Stimulated activated CD8-positive, alpha-beta memory T cell treated with anti-CD3 and anti-CD28 coated beads, Interleukin-4, amount 100 ng/mL, for 24 hours (primary cell): ENCODE measurements at places on chromosomes 11 and 22.
A peak's percentile ranks its signal among the peaks of the same experiment; 100 is the strongest.

DNA sequence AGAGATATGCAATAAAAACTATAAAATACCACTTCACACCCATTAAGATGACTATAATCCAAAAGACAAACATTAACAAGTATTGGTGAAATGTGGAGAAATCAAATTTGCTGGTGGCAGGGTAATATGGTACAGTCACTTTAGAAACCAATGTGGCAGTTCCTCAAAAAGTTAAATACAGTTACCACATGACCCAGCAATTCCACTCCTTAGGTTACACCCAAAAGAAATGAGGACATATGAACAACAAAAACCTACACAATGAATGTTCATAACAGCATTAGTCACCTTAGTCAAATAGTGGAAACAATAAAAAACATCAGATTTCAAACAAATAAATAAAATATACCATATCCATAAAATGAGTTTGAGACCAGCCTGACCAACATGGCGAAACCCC is 52.6 kb downstream of the RDX start:
- DNase-seq: no peak

- no peak for DNase-seq
These were observed 3.3 kb downstream of the NTM start for GRCh38 chr11:131373756-131374155.

GRCh38 chr11:62999649-63000048 is 14.9 kb upstream of the SLC22A6 start:
- no peak for DNase-seq

DNA sequence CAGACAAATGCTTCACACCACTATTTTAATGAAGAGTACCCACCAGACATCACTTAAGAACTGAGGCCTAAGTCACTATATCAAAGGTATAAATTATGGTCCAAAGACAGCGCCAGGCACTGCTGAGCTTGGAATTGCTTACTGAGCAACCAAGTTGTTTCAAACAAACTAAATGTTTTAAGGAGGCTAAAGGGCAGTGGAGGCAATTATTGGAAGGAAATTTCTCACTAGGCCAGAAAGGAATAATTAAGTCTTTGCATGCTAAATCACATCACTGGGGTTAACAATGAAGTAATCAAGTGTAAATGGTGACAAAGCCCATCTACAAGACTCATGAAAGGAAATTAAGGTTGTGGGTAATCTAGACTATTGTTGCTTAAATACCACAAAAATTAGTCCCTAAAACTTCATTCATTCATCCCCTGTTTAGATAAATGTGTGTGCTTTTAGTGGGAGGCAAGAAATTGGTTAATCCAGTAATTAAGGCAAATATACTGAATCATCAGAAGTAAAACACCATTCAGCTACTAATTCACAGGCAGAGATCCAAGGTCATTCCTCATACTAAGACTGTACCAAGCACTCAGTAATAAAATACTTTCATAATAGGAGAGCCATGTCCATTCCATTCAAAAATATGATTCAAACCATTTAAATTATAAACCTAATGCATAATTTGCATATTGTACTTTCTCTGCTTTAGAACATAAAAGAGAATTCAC is 21.2 kb downstream of the LGR4 start:
- DNase-seq: no peak

DNA sequence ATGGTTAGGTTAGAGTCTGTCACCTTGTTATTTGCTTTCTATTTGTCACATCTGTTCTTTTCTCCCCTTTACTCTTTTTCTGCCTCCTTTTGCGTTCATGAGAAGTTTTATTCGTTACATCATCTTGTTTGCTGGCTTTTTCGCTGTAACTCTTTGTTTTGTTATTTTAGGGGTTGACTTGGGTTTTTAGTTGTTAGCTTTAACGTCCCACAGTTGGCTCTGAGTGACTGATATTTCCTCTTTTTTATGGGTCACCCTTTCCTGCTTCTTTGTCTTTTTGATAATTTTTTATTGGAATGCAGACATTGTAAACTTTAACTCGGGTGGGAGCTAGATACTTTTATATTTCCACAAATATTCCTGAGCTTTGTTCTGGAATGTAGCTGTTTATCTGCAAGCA is 13.3 kb upstream of the TNNT3 start:
- no peak for DNase-seq

DNA sequence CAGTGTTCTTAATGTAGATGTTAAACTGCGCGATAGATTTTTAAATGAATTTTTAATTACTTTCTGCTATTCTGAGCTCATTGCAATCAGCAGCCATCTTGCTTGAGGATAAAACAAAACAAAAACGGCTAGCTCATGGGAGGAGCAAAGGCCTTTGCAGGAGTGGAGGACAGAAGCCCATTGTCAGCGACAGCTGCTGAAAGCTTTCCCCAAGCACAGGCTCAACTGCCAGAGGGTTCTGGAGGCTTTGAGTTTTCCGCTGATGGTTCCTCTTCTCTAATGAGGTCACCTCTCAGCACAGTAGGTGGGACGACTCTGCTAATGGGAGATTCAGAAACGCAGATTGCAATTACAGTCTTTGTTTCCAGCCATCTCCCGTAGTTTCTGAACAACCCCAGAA is 167.1 kb upstream of the TTC12 start:
- no peak for DNase-seq

- DNase-seq: peak; percentile 72
These were observed 19.6 kb downstream of the CKAP5 start for GRCh38 chr11:46826310-46827044.

- no peak for DNase-seq
These were observed 8.7 kb downstream of the CCDC83 start for GRCh38 chr11:85863855-85864254.

DNA sequence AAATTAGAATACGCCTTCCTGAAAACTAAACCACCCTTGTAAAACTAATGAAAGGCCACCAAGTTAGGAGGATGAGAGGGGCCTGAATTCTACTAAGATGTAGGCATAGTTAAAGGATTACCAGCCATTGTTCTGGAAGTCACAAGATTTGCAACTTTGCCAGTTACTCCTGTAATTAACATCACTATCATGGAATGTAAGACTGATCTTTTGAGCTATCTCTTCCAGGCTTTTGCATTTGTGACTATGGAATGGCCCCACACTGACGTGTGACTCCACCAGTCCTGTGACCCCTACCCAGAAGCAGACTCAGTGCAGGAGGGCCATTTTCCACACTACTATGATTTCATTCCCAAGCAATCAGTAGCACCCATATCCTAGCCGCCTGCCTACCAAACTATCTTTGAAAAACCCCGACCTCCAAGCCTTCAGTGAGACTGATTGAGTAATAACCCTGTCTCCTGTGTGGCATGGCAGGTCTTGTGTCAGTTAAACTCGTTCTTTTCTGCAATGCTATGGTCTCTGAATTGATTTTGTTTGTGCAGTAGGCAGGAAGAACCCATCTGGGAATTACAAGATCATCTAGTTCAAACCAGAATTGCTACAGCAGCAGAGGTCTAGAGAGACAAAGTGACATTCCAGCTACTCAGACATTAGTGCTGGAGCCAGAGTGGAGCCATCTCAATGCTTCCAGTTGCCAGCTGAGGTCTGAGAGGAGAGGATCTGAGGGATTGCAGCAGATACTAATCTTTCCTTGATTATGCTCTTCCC is 1.9 kb upstream of the CTSF start:
- DNase-seq: no peak

- no peak for DNase-seq
These were observed 71.8 kb upstream of the PARVG start for GRCh38 chr22:44108806-44109385.
